Stimulated activated CD8-positive, alpha-beta memory T cell treated with anti-CD3 and anti-CD28 coated beads, Interleukin-15, amount 100 ng/mL, for 24 hours (primary cell): ENCODE measurements at places on chromosomes 11 and 22.

DNA sequence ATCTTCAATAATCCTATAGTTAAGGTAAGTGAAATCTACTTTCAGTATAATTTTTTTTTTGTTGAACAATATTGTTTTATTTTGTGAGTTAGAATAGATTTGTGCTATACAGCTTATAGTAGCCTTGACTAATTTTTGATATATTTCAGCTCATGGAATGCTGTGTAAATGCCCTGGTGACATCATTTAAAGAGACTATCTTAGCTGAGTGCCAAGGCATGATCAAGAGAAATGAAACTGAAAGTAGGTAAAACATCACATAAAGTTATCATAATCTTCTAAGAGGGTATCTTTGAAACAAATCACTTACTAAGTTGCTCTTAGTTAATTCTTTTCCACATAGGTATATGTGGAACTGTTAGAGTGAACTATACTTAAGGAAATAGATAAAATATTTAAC lies 51.4 kb upstream of the ACAT1 start:
- no peak for DNase-seq

- no peak for DNase-seq
These were observed 15.6 kb downstream of the ARFGAP3 start for GRCh38 chr22:42841444-42841843.

- no peak for DNase-seq
These were observed 1248.0 kb upstream of the CNTN5 start for GRCh38 chr11:97772705-97773104.

- DNase-seq = no peak
These were observed 6.6 kb downstream of the ARRB1 start for GRCh38 chr11:75344761-75345454.
